ENCODE measurements at places on chromosomes 13 and 19. TPM values are rescaled to one million over a fixed set of nuclear protein-coding genes. Genes with fewer than 3 reads are reported as not detected.
A peak's percentile ranks its signal among the peaks of the same experiment; 100 is the strongest.

ADGRE1 gene
- not detected for total RNA-seq

CLPTM1 gene
- 102 TPM for total RNA-seq

DNA sequence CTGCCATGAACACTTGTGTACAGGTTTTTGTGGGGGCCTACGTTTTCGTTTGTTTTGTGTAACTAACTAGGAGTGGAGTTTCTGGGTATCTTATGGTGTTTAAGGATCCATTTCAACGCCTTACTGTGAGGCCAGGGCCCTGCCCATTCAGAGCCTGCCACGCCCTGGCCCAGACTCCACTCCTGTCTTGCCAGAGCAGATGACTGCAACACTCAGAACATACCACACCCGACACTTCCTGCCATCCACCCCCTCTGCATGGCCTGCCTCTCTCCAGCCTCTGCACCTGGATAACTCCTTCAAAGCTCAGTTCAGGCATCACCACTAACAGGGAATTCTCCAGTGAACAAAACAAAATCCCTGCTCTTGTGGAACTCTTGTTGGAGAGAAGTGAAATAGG lies 43.2 kb downstream of the RGCC start:
- DNase-seq: no peak
- no peak overlapping the region for H3K27ac ChIP-seq
- no peak overlapping the region for H3K4me3 ChIP-seq
- H3K27me3 ChIP-seq: no peaks in the 10 kb centered on the region
- H3K4me1 ChIP-seq: no peaks in the 10 kb centered on the region

GRCh38 chr13:33208290-33209220 lies 77.0 kb downstream of the STARD13 start:
- peaks cover 55% of the 10 kb centered on the region for H3K4me1 ChIP-seq
- peak overlapping the region; percentile 45 for H3K4me3 ChIP-seq
- H3K27ac ChIP-seq: peak overlapping the region; percentile 88
- no peaks in the 10 kb centered on the region for H3K36me3 ChIP-seq
- H3K27me3 ChIP-seq: peaks cover 7% of the 10 kb centered on the region

DNA sequence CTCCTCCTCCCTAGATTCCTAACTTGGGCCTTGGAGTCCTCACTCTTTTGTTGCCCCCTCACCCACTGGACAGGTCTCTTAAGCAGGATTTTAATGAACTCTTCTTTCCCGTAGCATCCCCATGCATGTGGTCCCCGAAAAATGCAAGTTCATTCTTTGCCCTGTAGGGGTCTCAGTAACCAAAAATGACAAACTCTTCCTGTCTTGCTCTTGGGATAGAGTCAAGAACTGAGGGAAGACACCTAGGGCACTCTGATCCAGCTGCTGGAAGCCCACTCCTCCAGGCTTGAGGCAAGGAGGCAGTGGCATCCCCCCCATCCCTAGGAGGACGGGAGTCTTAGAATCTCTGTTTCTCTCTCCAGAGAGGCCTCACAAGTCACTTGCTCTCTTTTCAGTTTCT lies 987.0 kb downstream of the DIAPH3 start:
- H3K27me3 ChIP-seq: no peaks in the 10 kb centered on the region
- H3K27ac ChIP-seq: no peak overlapping the region
- no peak overlapping the region for H3K4me3 ChIP-seq
- H3K4me1 ChIP-seq: no peaks in the 10 kb centered on the region
- H3K36me3 ChIP-seq: no peaks in the 10 kb centered on the region

DNA sequence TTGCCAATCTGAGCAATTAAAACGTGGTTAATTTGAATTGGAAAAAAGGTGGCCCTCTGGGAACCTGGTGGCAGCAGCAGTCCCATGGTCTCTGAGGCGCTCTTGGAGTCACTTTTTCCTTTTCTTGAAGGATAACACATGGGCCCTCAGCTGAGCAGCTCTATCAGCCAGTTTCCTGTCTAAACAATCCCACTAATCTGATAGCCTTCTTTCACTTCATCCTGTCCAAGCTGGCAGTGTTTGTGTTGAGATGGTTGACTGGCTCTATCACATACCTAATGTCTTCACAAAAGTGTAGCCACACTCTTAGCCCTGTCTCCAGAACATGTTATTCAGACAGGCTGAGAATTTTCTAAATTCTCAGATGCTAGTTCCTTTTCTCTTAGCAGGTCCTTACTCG lies 10.7 kb downstream of the MZT1 start:
- DNase-seq: no peak
- H3K4me3 ChIP-seq: no peak overlapping the region
- no peak overlapping the region for H3K27ac ChIP-seq
- H3K27me3 ChIP-seq: no peaks in the 10 kb centered on the region
- peaks cover 5% of the 10 kb centered on the region for H3K4me1 ChIP-seq
- H3K36me3 ChIP-seq: peaks cover 21% of the 10 kb centered on the region

DNA sequence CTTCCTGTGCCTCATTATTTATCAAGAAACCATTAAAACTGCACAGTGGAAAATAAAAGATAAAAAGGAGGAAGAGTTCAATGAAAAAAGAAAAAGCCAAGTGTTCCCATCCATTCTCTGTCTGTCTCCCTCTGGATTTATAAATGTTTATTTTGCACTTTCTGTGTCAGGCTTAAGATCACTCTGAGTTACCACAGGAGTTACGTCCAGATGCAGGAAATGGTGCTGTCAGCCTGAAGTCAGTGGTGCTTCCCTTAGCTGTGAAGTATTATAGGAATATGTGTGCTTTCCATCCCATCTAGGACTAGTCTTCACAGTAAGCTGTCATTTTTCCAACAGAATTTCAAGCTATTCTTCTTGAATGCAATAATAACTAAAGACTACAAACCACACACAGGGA lies 420.2 kb downstream of the KCTD12 start:
- no peak overlapping the region for H3K4me3 ChIP-seq
- DNase-seq: no peak
- H3K36me3 ChIP-seq: no peaks in the 10 kb centered on the region
- no peak overlapping the region for H3K27ac ChIP-seq
- no peaks in the 10 kb centered on the region for H3K27me3 ChIP-seq
- peaks cover 7% of the 10 kb centered on the region for H3K4me1 ChIP-seq

GRCh38 chr13:111031531-111031961 lies 83.6 kb upstream of the ARHGEF7 start:
- DNase-seq: no peak
- no peaks in the 10 kb centered on the region for H3K36me3 ChIP-seq
- H3K4me1 ChIP-seq: peaks cover under 1% of the 10 kb centered on the region
- H3K27me3 ChIP-seq: no peaks in the 10 kb centered on the region
